ENCODE measurements at places on chromosomes 7 and 10. TPM values are rescaled to one million over a fixed set of nuclear protein-coding genes. Genes with fewer than 3 reads are reported as not detected.

The HTRA1 gene
- 20.7 TPM for total RNA-seq

DNA sequence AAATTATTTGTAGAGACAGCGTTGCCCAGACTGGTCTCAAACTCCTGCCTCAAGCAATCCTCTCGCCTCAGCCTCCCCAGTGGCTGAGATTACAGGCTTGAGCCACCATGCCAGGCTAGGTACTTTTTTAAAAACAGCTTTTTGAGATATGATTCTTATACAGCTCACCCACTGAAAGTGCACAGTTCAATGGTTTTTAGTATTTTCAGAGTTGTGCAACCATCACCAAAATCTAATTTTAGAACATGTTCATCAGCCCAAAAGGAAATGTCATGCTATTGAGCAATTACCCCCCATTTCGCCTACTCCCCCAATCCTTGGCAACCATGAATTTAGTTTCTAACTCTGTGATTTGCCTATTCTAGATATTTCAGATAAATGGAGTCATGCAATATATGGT lies 73.7 kb downstream of the EVX1 start:
- no peaks in the 10 kb centered on the region for H3K4me1 ChIP-seq
- H3K36me3 ChIP-seq = no peaks in the 10 kb centered on the region
- H3K4me3 ChIP-seq = no peak overlapping the region

GRCh38 chr7:17534348-17534747 lies 235.9 kb downstream of the AHR start:
- DNase-seq = no peak
- H3K4me1 ChIP-seq = no peaks in the 10 kb centered on the region
- H3K36me3 ChIP-seq = no peaks in the 10 kb centered on the region
- no peak overlapping the region for H3K4me3 ChIP-seq
- H3K27ac ChIP-seq = no peak overlapping the region

GRCh38 chr7:21355406-21355874 lies 72.4 kb upstream of the SP4 start:
- no peaks in the 10 kb centered on the region for H3K36me3 ChIP-seq
- DNase-seq = no peak
- H3K4me1 ChIP-seq = no peaks in the 10 kb centered on the region
- no peaks in the 10 kb centered on the region for H3K27me3 ChIP-seq
- H3K4me3 ChIP-seq = no peak overlapping the region

DNA sequence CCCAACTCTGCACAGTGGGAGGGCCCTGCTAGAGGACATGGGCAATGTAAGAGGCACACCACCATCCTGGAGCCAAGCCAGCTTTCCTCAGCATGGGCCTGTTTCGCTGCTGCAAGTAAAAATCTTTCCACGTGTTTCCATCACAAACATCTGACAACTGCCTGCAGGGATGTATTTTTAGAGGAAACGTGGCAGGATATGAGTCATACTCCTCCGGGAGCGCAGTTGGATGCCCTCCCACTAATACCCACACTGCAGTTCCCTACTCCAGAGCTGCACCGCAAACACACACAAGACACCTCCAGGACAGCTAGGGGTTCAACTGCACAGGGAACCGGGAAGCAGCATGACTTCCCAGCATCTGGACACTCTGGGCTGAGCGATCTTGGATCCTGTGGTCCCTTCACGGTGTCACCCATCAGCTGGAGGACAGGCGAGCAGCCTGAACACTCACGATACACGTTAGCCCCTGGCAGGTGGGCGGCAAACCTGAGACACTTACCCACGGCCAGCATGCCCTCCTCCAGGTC lies 26.1 kb downstream of the PLAC9 start:
- DNase-seq = peak; percentile 20
- H3K4me3 ChIP-seq = no peak overlapping the region
- H3K27me3 ChIP-seq = no peaks in the 10 kb centered on the region
- H3K27ac ChIP-seq = peak overlapping the region; percentile 69
- peaks cover 57% of the 10 kb centered on the region for H3K36me3 ChIP-seq

- no peaks in the 10 kb centered on the region for H3K4me1 ChIP-seq
- no peak overlapping the region for H3K27ac ChIP-seq
- H3K36me3 ChIP-seq = no peaks in the 10 kb centered on the region
- no peak for DNase-seq
- no peaks in the 10 kb centered on the region for H3K27me3 ChIP-seq
- no peak overlapping the region for H3K4me3 ChIP-seq
Measured at GRCh38 chr7:65287023-65287422, 86.6 kb upstream of the ZNF92 start.

The CUBN gene
- 7.8 TPM for total RNA-seq

The EXOSC1 gene
- total RNA-seq = 27.7 TPM

The ASB10 gene
- total RNA-seq = not detected

DNA sequence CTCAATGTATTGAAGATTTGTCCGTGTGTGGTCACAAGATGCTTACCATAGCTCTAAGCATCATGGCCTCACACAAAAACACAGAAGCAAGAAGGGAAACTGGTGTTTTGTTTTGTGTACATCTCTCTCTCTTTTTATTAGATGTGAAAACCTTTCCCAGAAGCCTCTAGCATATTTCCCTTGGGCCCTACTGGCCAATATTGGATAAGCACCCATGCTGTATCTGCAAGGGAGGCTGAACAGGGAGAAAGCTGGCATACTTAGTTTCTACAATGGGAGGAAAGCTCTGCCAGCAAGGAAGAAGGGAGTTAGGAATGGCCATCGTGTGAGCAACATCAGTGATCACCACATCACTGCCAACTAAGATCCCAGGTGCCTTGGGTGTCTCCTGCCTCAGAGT lies 9.6 kb upstream of the NAMPT start:
- no peak overlapping the region for H3K4me3 ChIP-seq
- H3K4me1 ChIP-seq = no peaks in the 10 kb centered on the region
- no peaks in the 10 kb centered on the region for H3K36me3 ChIP-seq

- peak overlapping the region; percentile 91 for H3K4me3 ChIP-seq
- peaks cover 13% of the 10 kb centered on the region for H3K4me1 ChIP-seq
- no peaks in the 10 kb centered on the region for H3K27me3 ChIP-seq
- peak overlapping the region; percentile 89 for H3K27ac ChIP-seq
- no peaks in the 10 kb centered on the region for H3K36me3 ChIP-seq
Measured at GRCh38 chr10:91163869-91164474, 56.5 kb upstream of the PCGF5 start.

The TMEM130 gene
- 10.2 TPM for total RNA-seq

The BTBD16 gene
- total RNA-seq = 1.8 TPM

DNA sequence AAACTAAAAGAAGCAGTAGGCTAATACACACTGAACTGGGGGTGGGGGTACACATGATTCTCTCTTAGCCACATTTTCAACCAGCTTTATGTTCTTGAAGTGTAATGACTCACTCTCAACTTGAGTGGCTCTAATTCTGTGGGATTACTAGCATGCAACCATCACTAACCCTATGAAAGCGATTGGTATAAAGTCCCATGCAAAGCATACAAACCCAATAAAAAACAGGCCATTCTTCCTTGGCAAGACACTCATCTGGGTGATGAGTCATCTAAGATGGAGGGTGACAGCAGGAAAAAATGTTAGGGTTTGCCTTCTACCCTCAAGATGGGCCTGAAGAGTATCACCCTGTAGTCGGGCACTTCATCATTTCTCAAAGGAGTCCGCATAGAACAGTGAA lies 14.9 kb upstream of the PON3 start:
- no peaks in the 10 kb centered on the region for H3K27me3 ChIP-seq
- no peak for DNase-seq
- no peak overlapping the region for H3K27ac ChIP-seq
- H3K4me3 ChIP-seq = no peak overlapping the region

DNA sequence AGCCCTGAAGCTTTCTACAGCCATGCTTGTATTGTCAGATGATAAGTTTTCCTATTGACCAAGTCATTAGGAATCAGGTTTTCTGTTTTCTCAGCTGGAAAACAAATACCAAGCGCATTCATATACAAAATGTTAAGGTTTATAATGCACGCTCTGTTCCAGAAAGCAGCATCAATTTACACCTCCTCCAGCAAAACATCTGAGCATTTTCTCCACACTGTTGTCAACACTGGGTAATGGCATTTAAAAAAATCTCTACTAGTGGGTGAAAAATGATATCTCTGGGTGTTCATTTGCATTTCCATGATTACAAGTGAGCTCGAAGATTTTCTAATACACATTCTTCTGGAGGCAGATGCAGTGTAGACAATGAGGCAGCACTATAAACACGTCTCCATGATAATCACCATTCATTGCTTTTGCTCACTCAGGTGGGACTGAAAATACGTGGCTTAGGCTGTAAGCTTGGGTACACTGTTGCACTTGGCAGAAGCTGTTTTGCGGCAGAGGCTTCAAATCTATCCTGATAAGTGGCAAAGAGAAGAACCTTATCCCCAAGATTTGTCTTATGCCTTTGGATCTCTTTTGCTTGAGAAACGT lies 114.8 kb upstream of the PLPP4 start:
- no peak overlapping the region for H3K27ac ChIP-seq
- H3K4me3 ChIP-seq = no peak overlapping the region
- no peaks in the 10 kb centered on the region for H3K27me3 ChIP-seq
- no peaks in the 10 kb centered on the region for H3K36me3 ChIP-seq
- H3K4me1 ChIP-seq = no peaks in the 10 kb centered on the region

- H3K27me3 ChIP-seq = peaks cover 3% of the 10 kb centered on the region
- H3K27ac ChIP-seq = no peak overlapping the region
- H3K4me3 ChIP-seq = no peak overlapping the region
- no peak for DNase-seq
Measured at GRCh38 chr10:133143546-133143945, 16.5 kb upstream of the KNDC1 start.

GRCh38 chr10:23994459-23995046 lies 214.4 kb upstream of the KIAA1217 start:
- no peak overlapping the region for H3K27ac ChIP-seq
- H3K27me3 ChIP-seq = no peaks in the 10 kb centered on the region
- H3K4me1 ChIP-seq = no peaks in the 10 kb centered on the region
- DNase-seq = no peak
- H3K36me3 ChIP-seq = no peaks in the 10 kb centered on the region

- peak overlapping the region; percentile 31 for H3K4me3 ChIP-seq
- no peak for DNase-seq
- H3K36me3 ChIP-seq = no peaks in the 10 kb centered on the region
- peaks cover 40% of the 10 kb centered on the region for H3K27me3 ChIP-seq
- H3K27ac ChIP-seq = no peak overlapping the region
- peaks cover 35% of the 10 kb centered on the region for H3K4me1 ChIP-seq
Measured at GRCh38 chr10:93074147-93074596, 479 bp downstream of the CYP26A1 start.

DNA sequence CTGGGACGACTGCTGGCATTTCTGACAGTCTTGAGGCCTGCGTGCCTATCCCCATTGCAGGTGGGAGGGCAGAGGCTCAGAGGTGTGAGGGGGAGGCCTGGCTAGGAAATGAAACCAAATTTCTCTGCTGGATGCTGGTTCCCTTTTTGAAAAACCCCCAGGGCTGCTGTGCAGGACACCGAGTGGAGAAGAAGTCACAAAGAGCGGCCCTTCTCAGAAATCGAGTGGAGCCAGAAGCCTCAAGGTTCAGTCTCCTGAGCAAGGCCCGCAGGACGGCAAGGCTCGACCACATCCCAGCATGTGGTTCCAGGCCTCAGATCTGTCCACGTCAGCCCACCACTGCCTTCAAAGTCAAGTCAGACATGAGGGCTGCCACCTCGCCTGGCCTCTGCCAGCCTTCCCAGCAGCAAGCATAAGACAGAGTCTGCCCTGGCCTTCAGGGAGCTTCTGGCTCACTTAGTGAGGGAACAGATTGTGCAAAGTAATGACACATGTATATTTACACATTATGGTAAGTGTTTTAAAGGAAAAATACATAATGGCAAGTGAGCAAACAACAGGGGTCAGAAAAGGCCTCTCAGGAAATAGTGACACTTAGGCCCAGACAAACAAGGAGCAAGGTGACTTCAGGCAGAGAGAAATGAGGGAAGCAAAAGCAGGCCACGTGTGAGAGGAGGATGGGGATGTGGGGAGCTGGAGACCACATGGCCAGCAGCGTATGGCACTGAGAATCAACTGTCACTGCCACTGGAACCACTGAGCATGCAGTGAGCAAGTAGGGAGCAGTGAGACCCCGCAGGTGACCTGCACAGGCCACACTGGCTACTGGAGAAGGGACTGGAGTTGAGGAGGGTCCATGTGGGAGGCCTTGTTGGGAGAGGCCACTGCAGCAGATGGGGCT lies 86.7 kb downstream of the ARHGAP22 start:
- H3K27ac ChIP-seq = no peak overlapping the region
- H3K4me3 ChIP-seq = no peak overlapping the region
- H3K27me3 ChIP-seq = no peaks in the 10 kb centered on the region
- DNase-seq = no peak
- peaks cover 4% of the 10 kb centered on the region for H3K4me1 ChIP-seq

GRCh38 chr7:148791546-148791945 lies 92.5 kb downstream of the EZH2 start:
- no peaks in the 10 kb centered on the region for H3K4me1 ChIP-seq
- DNase-seq = no peak
- peaks cover 91% of the 10 kb centered on the region for H3K36me3 ChIP-seq
- H3K27ac ChIP-seq = no peak overlapping the region
- no peaks in the 10 kb centered on the region for H3K27me3 ChIP-seq
- no peak overlapping the region for H3K4me3 ChIP-seq

GRCh38 chr10:21308018-21308417 lies 217.5 kb downstream of the SKIDA1 start:
- no peaks in the 10 kb centered on the region for H3K4me1 ChIP-seq
- no peak overlapping the region for H3K27ac ChIP-seq
- no peak for DNase-seq
- H3K4me3 ChIP-seq = no peak overlapping the region

DNA sequence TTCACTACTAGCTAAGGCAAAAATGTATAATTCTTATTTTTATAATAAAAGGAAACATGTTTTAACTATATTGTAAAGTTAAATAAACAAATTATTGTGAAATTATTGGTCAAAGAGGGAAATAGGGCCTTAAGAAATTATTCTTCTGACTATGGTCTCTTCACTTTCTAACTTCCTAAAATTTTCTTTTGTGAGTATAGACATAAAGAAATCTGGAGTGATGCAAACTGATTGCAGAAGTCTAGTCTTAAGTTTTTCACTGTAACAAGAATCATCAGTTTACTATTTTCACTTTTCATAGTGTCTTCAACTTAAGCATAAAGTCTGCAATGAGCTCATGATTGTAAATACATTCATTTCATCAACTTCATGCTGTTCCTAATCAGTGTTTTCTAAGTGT lies 525.4 kb downstream of the TFEC start:
- no peak overlapping the region for H3K4me3 ChIP-seq
- no peak for DNase-seq
- no peaks in the 10 kb centered on the region for H3K36me3 ChIP-seq
- H3K27ac ChIP-seq = no peak overlapping the region
- no peaks in the 10 kb centered on the region for H3K4me1 ChIP-seq
- no peaks in the 10 kb centered on the region for H3K27me3 ChIP-seq

GRCh38 chr7:33624215-33624614 lies 281.1 kb upstream of the BMPER start:
- no peak overlapping the region for H3K27ac ChIP-seq
- H3K36me3 ChIP-seq = no peaks in the 10 kb centered on the region
- H3K4me1 ChIP-seq = no peaks in the 10 kb centered on the region
- H3K4me3 ChIP-seq = no peak overlapping the region
- no peak for DNase-seq

DNA sequence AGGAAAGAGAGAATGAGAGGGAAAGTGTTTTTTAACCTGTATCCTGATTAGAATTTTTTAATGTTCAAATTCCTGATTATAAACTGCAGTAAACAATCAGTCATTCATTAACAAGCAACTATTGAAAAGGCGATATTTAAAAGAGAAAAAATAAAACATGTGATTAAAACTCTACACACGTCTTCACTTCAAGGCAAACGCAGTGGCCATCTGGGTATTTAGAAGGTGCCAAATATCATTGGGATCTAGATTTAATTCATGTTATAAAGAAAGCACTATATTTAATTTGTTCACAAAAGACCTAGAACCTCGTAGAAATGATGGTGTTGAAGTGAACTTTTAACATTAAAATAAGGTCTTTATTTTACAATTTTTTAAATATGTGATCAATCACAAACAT lies 189.4 kb upstream of the KLF14 start:
- DNase-seq = no peak
- no peak overlapping the region for H3K4me3 ChIP-seq
- H3K36me3 ChIP-seq = no peaks in the 10 kb centered on the region

Measured in upper lobe of left lung (tissue), 6 donors.